Hindlimb muscle (tissue), 1 donor: ENCODE measurements at places on chromosomes 4 and X.

GRCh38 chrX:47146121-47146935, 1.3 kb downstream of the RBM10 start:
- peak; percentile 5 for DNase-seq

DNA sequence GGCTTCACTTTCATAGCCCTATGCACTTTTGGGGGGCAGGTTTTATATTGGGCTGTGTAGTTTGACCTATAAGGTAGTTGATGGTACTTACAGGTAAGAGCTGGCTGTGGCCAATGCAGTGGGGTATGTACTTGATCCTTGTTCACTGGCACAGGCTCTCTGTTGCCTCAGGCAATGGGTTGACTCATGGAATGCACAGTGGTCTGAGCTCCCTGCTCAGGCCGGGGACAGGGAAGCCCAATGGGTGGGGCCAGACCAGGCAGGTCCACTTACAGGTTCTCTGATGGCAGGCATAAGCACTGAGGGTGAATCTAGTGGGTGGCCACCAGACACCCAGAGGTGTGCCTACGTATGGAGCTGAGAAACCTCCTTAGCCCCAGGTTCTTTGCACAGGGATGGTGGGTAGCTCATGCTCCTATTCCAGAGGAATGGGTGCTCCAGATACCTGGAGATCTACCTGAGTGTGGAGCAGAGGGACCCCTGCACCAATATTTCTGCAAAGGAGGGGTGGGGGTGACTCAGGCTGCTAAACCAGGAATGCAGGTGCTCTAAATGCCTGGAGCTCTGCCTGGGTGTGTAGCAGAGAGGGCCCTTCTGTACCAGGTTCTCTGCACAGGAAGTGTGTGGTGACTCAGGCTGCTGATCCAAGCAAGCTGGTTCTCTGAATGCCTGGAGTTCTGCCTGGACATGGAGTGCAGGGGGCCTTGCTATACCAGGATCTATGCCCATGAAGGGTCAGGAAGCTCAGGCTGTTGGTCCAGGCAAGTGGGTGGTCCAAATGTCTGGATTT, 52.3 kb downstream of the IL1RAPL2 start:
- no peak for DNase-seq

DNA sequence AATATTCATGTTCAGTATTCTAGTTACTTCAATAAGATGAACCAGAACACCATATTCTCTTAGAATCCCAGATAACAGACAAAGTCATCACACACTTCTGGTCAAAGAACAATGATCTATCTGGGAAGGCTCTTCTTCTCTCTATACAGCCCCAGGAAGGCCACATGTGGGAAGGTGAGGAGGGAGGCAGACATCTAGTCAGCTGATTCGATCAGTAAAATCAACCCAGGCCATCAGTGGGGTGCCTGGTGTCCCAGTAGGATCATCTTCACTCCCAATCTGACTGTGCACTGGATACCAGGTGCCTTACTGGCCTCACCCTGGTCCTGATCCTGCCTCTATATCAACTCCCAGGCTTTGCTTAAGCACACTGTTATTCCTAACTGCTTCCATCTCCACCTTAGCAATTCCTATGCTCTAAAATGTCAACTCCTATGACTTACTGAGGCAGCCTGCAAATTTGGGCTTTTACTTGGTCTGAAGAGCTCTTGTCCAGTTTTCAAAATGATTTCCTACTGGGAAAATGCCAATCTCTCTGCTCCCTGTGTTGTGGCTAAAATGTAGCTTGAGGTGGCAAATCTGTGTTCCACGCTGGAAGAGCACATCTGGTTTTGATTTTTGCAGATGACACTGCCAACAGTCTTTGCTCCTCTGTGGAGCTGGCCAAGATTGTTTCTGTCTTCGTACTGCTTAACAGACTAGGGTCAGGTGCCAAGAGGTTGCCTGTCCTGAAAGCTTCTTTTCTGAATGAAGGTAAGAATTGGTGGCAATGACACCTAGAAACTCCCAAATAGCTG, 128.7 kb downstream of the MGST2 start:
- peak; percentile 52 for DNase-seq

DNA sequence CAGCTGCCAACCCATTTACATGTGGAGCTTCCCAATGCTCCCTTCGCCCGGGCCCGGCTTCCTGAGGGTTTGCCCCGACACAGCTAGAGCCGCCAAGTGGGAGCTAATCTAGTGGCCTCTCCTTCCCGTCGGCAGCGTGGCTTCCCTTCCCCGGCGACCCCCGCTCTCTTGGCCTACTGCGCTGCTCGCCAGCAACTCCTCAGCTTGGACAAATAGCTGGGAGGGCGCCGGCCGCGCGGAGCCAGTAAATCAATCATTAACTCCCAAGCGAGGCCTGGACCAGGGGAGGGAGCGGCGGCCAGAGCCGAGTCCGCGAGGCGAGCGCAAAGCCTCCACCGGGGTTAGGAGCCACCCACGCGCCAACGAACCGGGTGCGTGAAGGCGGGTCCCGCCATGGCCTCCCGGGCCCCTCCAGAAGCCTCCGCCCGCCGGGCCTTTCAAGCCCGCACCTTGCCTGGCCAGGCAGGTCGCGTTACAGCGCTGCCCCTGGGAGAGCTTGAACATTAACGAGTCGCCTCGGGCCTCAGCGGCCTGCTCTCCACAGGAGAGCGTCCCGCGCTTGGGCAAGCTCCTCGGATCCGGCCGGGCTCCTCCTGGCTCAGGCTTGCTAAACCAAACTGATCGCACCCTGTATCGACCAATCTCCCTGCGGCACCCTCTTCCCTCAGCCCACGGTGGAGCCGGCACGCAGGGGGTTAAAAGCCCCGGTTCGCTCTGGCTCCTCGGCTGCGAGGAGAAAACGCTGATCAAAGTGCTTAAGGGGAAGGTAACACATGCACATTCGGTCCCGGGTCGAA, 10.6 kb upstream of the BCOR start:
- DNase-seq: no peak

GRCh38 chr4:52202251-52202779, 151.2 kb downstream of the SPATA18 start:
- no peak for DNase-seq

- DNase-seq: no peak
These were observed 156.6 kb downstream of the CHIC2 start for GRCh38 chr4:53907772-53908171.

DNA sequence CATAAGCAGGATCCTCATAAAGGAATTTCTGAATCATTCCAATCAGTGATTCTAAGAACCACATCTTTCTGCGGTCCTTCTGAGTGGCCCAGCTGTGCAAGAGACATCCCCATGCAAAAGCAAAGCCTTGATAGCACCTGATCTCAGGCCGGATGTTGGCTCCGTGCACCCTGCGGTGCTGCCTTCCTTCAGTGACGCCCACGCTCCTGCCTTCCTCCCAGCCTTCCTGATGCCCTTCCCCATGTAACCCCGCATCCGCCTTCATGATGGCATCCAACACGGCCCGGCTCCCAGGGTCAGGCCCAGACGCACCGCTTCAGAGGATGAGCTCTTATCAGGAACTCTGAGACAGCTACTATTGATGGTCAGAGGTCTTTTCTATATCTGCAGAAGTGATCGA, 20.4 kb upstream of the CYP4V2 start:
- no peak for DNase-seq

- DNase-seq: no peak
These were observed 119.0 kb downstream of the REELD1 start for GRCh38 chr4:146333187-146333894.

GRCh38 chrX:10725071-10725470, 104.7 kb upstream of the MID1 start:
- DNase-seq: no peak

- DNase-seq: no peak
These were observed 58.3 kb upstream of the PACRGL start for GRCh38 chr4:20641976-20642375.

DNA sequence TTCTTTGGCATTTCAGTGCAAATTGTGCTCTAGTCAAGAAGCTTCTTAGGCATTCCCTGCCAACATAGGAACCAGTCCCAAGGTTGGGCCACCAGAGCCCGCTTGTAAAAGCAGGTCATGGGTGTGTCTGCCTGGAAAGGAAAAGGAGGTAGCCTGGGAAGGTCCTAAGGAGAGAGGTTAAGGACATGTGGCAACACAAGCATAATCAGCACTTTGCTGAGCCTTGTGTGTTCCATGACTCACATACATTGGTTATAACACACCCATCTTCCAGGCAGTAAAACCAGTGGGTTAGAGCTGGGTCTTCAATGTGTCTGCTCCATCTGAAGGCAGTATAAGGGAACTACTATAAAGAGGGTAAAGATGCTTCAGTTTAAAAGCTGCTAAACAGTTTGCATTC, 165.0 kb downstream of the FHIP1A start:
- DNase-seq: no peak

- no peak for DNase-seq
These were observed 975 bp downstream of the KCNE5 start for GRCh38 chrX:109623997-109624396.

- no peak for DNase-seq
These were observed 17.5 kb downstream of the VEGFD start for GRCh38 chrX:15366506-15367352.

DNA sequence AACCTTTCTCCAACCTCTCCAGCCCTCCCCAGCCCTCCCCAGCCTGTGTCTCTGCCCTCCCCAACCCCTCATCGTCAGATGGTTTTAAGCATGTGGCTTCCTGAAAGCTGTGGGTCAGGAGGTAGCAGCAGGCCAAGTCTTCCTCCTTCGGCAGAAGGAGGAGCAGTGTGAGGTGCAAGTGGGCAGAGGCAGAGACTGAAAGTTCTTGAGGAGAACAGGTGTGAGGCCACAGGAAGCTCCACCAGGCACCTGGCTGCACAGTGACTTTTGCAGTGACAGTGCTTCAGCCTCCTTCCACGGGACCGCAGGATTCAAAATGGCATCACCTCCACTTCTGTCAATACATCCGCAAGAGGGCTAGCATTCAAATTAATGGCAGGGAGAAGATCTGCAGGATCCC, 203.9 kb upstream of the LEF1 start:
- DNase-seq: no peak
